NCI-H1694 (cell line): ENCODE measurements at places on chromosomes 6 and 20.

DNA sequence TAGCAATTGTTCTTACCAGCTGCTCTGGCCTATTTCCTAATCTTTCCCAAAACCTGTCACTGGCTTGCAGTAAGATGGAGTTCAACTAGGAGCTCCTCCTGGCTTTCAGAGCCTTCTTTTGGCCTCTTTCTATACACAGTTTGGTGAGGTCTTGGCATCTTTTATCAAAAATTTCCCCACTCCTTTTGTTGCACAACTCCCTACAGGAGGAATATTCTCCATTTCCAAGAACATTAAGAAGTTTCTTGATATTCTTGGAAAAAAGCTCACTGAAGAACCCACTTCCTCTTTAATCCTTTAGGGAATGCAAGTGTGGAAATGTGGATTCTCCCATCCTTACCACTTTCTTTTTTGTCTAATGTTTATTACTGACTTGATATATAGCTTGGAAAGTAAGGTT, 171.3 kb upstream of the KCNK16 start:
- no peak for DNase-seq

- peak; percentile 32 for DNase-seq
Measured at GRCh38 chr6:29589423-29590048, 4.6 kb downstream of the OR2H2 start.

DNA sequence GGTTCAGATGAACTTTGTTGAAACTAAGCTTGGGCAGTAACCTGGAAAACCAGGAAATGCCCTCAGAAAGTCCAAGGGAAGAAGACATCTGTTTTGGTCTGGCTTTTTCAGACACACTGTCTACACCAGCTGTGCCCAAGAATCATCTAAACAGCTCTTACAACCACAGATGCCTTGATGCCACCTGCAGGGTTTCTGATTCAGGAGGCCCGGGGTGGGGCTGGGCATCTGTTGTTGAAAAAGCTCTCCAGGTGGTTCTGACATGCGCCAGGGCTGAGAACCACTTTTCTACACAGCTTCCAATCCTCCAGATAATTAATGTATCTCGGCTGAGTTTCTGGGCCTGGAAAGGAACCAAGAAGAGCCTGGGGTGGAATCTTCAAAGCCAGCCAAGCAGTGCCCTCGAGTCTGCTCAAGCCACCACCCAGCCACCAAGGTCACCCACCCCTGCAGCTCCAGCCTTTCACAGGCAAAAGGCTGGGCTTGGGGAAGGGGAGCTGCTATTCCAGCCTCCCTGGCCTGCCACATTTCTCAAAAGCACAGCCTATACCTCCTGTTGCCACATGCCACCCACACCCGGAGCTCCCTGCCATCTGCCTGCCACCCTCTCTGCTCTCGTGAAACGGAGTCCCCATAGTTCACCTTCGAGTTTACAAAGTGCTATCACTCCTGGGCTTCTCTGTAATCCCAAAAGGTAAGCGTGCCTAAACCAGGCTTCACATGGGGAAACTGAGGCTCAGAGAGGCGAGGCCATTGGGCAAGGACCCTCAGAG, 9.4 kb downstream of the MDGA1 start:
- DNase-seq = peak; percentile 87

- no peak for DNase-seq
Measured at GRCh38 chr6:7725412-7725811, 487 bp upstream of the BMP6 start.

DNA sequence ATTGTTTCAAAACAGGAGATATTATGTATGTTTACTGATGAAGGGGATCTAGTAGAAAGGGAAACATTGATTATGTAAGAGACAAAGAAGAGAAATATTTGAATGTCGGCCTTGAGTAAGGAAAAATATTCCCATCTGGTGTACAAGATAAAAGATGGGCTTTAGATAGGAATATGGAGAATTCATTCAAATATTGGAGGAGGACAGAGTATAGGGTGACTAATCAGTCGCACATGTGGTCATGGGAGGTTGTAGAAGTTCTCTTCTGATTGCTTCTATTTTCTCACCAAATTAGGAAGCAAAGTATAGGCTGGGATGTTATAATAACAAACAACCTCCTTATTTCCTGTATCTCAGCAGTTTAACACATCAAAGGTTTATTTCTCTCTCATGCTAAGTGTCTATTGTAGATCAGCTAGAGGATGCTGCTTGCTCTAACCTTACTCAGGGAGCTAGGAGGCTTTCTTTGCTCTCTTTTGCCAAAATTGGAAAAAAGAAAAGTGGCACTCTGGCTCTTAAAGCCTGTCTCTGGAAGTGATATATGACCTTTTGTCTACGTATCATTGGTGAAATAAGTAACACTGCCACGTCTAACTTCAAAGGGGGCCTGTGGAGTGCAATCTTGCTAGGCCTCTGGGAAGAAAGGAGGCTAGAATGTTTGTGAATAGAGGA, 1.2 kb upstream of the HDDC2 start:
- DNase-seq = no peak

- no peak for DNase-seq
Measured at GRCh38 chr20:62924442-62925075, 1.7 kb downstream of the DIDO1 start.

GRCh38 chr6:164887660-164888059, 421.7 kb downstream of the C6orf118 start:
- no peak for DNase-seq

DNA sequence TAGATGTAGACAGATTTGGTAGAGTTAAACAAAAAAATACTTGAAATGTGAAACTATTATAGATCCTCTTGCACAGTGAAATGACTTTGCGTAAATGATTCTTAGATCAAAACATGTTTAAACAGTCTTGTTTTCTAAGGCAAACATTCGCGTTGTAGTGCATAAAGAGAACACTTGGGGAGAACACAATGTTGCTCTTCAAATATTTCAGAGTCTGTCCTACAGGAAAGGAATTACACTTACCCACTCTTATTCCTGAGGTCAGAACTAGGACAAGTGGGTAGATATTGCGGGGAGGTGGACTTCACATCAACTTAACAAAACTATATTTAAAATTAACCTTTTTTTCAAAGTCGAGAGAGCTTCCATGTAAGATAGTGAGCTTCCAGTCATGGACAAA, 183.5 kb upstream of the PCSK2 start:
- no peak for DNase-seq

GRCh38 chr20:50224531-50225255, 34.1 kb downstream of the CEBPB start:
- DNase-seq = no peak

DNA sequence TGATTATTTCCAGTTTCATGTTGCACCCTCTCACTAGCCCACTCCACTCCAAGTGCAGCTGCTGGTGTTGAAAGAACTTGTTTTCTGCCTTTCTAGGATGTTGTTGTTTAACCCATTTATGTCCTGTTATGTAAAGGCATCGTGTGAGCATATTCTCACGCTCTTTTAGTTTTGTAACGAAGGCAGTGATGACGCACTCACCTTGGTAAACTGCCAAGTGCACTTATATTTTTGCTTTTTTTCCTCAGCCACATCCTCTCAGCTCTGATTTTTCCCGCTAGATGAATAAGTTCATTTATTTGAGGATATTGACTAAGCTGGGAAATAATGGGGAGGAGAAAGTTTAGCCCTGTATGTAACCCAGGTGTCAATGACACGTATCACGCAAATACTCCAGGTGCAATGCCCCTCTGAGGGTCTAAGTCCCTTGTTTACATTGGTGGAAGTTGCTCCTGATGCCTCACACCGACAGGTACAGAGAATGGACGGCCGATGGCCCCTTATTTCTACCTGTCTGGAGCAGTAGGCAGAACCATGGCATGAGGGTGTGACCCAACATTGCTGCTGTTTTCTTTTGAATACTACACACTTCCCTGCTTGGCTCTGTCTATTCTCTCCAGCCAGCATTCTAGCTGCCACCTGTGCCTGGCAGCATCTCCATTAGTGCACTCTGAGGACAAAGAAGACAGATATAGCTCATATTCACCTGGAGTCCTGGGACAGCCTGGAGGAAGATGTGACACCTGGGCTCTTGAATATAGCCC, 132.7 kb upstream of the SLC24A3 start:
- DNase-seq = no peak

DNA sequence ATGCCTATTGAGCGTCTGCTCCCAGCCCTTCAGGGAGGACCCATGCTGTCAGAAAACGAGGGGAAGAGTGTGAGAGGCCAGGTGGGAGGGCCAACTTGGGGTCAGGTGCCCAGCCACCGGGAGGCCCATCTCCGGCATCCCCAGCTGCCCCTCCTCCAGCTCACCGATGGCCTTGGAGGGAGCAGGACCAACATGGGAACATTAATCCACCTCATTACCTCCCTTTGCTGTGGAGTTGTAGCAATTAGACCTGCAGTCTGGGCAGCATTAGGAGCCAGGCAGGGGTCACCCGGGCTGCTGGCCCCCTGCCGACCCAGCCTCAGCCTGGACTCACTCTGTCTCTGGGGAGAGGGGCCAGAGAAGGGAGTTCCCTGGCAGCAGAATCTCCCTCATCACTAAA, 25.1 kb downstream of the DLGAP4 start:
- no peak for DNase-seq

DNA sequence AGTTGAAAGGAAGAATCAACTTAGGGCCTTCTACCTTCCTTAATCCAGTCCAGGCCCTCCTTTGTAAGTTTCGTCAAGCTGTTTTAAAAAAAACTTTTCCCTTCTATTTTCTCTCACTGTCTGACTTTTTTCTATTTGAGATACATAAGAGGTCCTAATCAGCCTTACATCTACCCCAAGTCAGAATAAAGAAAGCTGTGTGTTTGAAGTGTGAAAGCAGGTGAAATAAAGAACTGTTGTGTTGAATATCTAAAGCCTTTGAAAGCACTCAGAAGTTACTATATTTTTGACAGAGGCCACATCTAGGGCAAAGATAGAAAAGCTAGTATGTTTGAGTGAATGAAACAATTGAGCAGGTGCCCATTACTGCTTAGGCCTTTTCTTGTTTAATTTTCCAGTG, 35.5 kb downstream of the SH3BGRL2 start:
- no peak for DNase-seq

DNA sequence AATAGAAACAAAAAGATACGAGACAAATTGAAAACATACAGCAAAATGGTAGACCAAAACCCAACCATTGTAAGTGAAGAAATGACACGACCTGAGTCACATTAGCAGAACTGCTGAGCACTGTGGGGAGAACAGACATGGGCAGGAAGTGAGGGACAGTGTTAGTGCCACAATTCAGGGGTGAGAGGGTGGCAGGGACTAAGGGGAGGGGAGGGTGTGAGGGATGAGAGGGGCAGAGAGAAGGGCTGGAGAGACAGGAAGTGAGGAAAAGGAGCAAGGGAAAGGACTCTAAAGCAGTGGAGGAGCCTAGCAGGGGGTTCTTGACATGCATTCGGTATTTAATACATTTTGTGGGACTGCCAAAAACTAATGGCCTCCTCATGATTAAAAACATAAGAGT, 45.0 kb upstream of the TRIM26 start:
- DNase-seq = no peak

DNA sequence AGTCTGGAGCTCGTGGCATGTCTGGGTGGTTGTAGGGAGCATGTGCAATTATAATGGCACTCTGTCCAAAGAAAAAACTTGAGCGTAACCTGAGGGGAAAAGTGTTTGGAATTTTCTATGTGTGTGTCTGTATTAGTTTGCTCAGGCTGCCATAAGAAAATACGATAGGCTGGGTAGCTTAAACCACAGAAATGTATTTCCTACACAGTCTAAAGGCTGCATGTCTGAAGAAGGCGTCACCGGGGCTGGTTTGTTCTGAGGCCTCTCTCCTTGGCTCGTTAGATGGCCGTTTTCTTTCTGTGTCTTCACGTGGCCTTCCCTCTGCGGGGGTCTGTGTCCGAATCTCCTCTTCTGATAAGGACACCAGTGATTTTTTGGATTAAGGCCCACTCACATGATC, 59.0 kb downstream of the IGF2R start:
- no peak for DNase-seq

GRCh38 chr6:36946526-36946925, 8.0 kb upstream of the PI16 start:
- no peak for DNase-seq

- DNase-seq = no peak
Measured at GRCh38 chr20:25270829-25271251, 23.0 kb downstream of the PYGB start.

- no peak for DNase-seq
Measured at GRCh38 chr6:38755874-38756273, 40.8 kb downstream of the DNAH8 start.

- DNase-seq = no peak
Measured at GRCh38 chr6:145073811-145074210, 661.5 kb downstream of the EPM2A start.

- peak; percentile 33 for DNase-seq
Measured at GRCh38 chr20:4894981-4895381, 106.3 kb downstream of the SLC23A2 start.

GRCh38 chr20:1946762-1947534, 46.9 kb downstream of the PDYN start:
- no peak for DNase-seq

- no peak for DNase-seq
Measured at GRCh38 chr6:21598674-21599023, 5.1 kb downstream of the SOX4 start.

- DNase-seq = no peak
Measured at GRCh38 chr6:12381587-12381986, 91.4 kb downstream of the EDN1 start.

DNA sequence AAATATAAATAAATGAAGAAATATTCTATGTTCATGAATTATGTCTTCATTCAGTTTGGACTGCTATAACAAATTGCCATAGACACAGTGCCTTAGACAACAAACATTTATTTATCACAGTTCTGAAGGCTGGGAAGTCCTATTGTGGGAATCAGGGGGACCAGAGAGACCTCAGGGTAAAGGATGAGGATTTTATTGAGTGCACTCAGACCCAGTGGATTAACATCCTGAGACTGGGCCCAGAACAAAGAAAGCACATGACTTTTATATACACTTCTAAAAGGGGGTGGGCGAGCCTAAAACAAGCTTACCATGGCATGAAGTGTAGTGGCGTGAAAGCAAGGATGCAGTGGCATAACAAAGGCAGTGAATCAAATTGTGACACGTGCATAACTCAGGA, 26.9 kb upstream of the CBLN4 start:
- DNase-seq = no peak

- no peak for DNase-seq
Measured at GRCh38 chr20:1939270-1939595, 44.0 kb downstream of the SIRPA start.

DNA sequence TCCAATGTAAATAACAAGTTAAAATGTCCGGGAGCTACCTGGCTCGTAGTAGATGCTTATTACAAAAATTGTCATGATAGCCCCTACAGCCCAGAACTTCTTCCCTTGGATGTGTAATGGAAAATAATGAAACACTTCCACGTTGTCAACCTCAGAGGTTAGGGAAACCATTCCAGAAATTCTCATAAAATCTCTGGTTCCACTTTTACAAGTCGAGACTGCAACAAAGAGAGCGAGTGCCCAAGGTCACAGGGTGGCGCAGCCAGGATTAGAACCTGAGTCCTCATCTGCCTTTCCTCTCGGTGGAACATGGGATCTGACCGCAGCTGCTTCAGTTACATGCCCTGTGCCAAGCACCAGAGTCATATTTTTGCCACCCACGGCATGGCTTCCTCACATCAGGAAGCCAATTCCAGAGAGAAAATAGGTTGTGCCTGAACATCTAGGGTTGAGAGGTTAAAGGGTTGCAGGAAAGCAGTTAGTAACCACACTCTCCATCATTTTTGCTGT, 157.6 kb downstream of the SOBP start:
- no peak for DNase-seq

- DNase-seq = no peak
Measured at GRCh38 chr20:61442075-61442670, 190.1 kb downstream of the CDH4 start.

GRCh38 chr6:32234934-32235333, 11.1 kb upstream of the NOTCH4 start:
- no peak for DNase-seq

GRCh38 chr6:22928775-22929174, 359.4 kb downstream of the HDGFL1 start:
- DNase-seq = no peak
